ENCODE measurements at places on chromosomes 1 and 21. TPM values are rescaled to one million over a fixed set of nuclear protein-coding genes. Genes with fewer than 3 reads are reported as not detected.

OR2T5 gene
- not detected for total RNA-seq

PLD5 gene
- not detected for total RNA-seq

TMEM240 gene
- total RNA-seq: 5.6 TPM

HIVEP3 gene
- 3.8 TPM for total RNA-seq

RNU1-1 gene
- total RNA-seq: 2,564 TPM

DAB1 gene
- total RNA-seq: not detected

TRIM63 gene
- total RNA-seq: not detected

USH2A gene
- total RNA-seq: under 0.01 TPM

FAM72A gene
- total RNA-seq: 3.2 TPM

SLC44A5 gene
- under 0.01 TPM for total RNA-seq

PLPPR4 gene
- under 0.01 TPM for total RNA-seq

PRR9 gene
- not detected for total RNA-seq

ARPC5 gene
- 251 TPM for total RNA-seq

BATF3 gene
- total RNA-seq: 0.60 TPM

KCNQ4 gene
- total RNA-seq: not detected

MPL gene
- not detected for total RNA-seq

MAN1C1 gene
- 0.08 TPM for total RNA-seq

C1QC gene
- total RNA-seq: not detected

CCDC185 gene
- not detected for total RNA-seq

CFH gene
- total RNA-seq: 272 TPM

MPZL1 gene
- 78.5 TPM for total RNA-seq

TRIM58 gene
- total RNA-seq: not detected

DENND2C gene
- total RNA-seq: 0.98 TPM

MEF2D gene
- 4.3 TPM for total RNA-seq

OLFML2B gene
- total RNA-seq: 16.8 TPM

PCSK9 gene
- 0.90 TPM for total RNA-seq

AKR7A3 gene
- total RNA-seq: 0.15 TPM

MYOC gene
- total RNA-seq: 0.23 TPM

IFI44 gene
- 10.4 TPM for total RNA-seq

NEK2 gene
- total RNA-seq: 0.70 TPM

PTGFR gene
- 58.9 TPM for total RNA-seq

AADACL3 gene
- total RNA-seq: not detected

KRTAP19-3 gene
- not detected for total RNA-seq

FCRL4 gene
- not detected for total RNA-seq

IRF6 gene
- total RNA-seq: 7.7 TPM

CTPS1 gene
- 4.8 TPM for total RNA-seq

DFFB gene
- 4.1 TPM for total RNA-seq

ADAMTSL4 gene
- total RNA-seq: 1.4 TPM

FCAMR gene
- total RNA-seq: not detected

CFHR1 gene
- total RNA-seq: not detected

CLCNKB gene
- total RNA-seq: not detected

ZNF670 gene
- total RNA-seq: 2.0 TPM

AKR7A2 gene
- total RNA-seq: 44.9 TPM

CSMD2 gene
- 3.7 TPM for total RNA-seq

LCE3D gene
- total RNA-seq: not detected

DNM3 gene
- 1.9 TPM for total RNA-seq

ACTN2 gene
- 0.12 TPM for total RNA-seq

C4BPA gene
- not detected for total RNA-seq

PPP1R8 gene
- total RNA-seq: 44.0 TPM

OPRD1 gene
- under 0.01 TPM for total RNA-seq

FCRLB gene
- total RNA-seq: 0.83 TPM

KPRP gene
- not detected for total RNA-seq

IFT25 gene
- 18.8 TPM for total RNA-seq
